ENCODE measurements at places on chromosomes 2 and 18.

DNA sequence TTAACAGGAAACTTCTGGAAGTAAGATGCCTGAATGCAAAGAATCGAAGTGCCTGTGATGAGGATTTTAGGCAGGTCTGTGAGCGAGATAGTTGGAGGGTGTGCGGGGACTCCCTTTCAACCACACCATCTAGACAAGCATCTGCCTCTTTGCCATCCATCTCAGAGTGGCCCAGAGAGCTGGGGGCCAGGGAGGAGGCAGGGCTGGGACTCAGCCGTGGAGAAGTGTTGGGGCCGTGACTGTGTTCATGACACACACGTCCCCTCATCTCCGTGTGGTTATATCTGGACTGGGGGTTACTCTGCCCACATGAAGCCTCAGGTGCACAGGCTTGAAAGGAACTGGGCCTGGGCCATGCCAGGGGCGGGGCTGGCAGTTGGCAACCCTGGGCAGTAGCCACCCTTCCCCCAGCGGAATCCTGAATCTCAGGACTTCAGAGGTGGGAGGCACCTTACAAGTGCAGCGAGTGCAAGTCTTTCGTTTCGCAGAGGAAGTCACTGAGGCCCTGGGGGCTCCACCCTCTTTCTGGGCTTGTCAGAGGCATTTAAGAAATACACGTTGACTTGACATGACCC is 112.5 kb downstream of the SLC4A3 start:
- no peak for DNase-seq
- H3K27me3 ChIP-seq: peaks cover 12% of the 10 kb centered on the region
- no peak overlapping the region for H3K4me3 ChIP-seq
- no peaks in the 10 kb centered on the region for H3K36me3 ChIP-seq
- H3K27ac ChIP-seq: no peak overlapping the region

GRCh38 chr18:67682516-67682915 is 166.0 kb upstream of the DSEL start:
- no peaks in the 10 kb centered on the region for H3K4me1 ChIP-seq
- DNase-seq: no peak
- H3K4me3 ChIP-seq: no peak overlapping the region
- no peaks in the 10 kb centered on the region for H3K36me3 ChIP-seq

GRCh38 chr2:66323406-66323805 is 111.5 kb upstream of the MEIS1 start:
- no peaks in the 10 kb centered on the region for H3K4me1 ChIP-seq
- no peak for DNase-seq
- H3K27me3 ChIP-seq: no peaks in the 10 kb centered on the region
- H3K4me3 ChIP-seq: no peak overlapping the region
- no peak overlapping the region for H3K27ac ChIP-seq

DNA sequence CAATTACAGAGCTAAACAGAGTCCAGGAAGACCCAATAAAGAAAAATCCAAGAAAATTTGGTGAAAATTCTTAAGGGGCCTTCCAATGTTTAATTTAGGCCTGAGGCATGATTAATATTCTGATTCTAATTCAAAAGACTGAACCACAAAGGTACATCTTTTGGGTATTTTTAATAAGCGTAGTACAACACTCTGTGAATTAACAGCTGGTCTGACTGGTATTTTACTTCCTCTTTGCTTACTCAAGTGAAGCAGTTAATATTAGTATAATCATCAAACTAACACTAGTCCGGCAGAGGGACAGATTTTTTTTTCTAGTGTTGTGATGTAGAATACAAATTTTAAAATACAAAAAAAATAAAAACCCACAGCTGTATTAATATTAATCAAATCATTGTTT is 652.9 kb downstream of the NR4A2 start:
- DNase-seq: no peak
- H3K4me1 ChIP-seq: no peaks in the 10 kb centered on the region
- H3K27me3 ChIP-seq: no peaks in the 10 kb centered on the region

DNA sequence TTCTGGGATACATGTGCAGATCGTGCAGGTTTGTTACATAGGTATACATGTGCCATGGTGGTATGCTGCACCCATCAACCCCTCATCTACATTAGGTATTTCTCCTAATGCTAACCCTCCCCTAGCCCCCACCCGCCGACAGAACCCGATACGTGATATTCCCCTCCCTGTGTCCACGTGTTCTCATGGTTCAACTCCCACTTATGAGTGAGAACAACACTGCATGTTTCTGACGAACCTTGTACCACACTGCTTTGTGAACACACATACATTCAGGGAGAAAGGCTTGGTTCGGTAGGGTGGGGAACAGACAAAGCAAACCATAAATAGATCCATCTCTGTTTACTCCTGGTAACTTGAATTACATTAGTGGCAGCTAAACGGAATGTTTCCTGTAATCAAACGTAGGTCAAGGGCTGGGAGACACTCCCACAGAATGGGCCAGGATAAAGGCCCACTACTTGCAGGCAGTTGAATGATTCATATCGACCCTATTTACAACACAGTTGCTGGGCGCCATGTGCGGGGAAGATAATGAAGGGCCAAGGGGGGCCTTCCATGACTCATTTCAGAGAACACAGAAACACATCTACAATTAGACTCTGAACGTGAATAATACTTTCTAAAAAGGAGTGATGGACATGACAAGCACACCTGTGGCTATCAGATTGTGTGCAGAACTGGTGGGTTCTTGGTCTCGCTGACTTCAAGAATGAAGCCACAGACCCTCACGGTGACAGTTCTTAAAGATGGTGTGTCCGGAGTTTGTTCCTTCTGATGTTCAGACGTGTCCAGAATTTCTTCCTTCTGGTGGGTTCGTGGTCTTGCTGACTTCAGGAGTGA is 56.8 kb upstream of the KIDINS220 start:
- peaks cover 37% of the 10 kb centered on the region for H3K36me3 ChIP-seq
- H3K27me3 ChIP-seq: no peaks in the 10 kb centered on the region
- no peak overlapping the region for H3K27ac ChIP-seq
- no peak for DNase-seq
- H3K4me1 ChIP-seq: peaks cover 24% of the 10 kb centered on the region

- H3K4me3 ChIP-seq: no peak overlapping the region
- H3K4me1 ChIP-seq: peaks cover 13% of the 10 kb centered on the region
- H3K27me3 ChIP-seq: no peaks in the 10 kb centered on the region
Measured at GRCh38 chr18:28890791-28891190, 713.9 kb upstream of the CDH2 start.

DNA sequence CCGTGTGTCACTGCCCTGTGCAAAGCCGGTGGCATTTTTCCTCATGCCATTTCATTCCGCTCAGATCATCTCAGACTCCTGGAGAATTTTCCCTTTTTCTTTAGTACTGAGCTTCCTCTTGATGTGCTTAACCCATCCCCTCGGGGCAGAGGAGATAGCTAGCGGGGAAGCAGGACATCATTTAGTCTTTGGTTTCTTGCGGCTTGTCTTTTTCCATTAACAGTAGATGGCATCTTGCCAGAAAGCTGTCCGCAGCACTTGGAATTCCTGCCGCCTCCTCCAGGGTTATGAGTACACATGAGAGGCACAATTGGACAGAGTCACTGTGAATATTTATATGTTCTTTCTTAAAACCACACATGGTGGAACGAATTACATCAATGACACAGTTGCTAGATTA is 226.6 kb downstream of the ALPK2 start:
- H3K27me3 ChIP-seq: peaks cover 9% of the 10 kb centered on the region
- H3K4me1 ChIP-seq: peaks cover 22% of the 10 kb centered on the region
- peak; percentile 74 for DNase-seq
- peak overlapping the region; percentile 40 for H3K27ac ChIP-seq

GRCh38 chr2:39994151-39994550 is 215.1 kb upstream of the THUMPD2 start:
- DNase-seq: peak; percentile 77
- H3K4me1 ChIP-seq: peaks cover 91% of the 10 kb centered on the region
- H3K36me3 ChIP-seq: peaks cover 6% of the 10 kb centered on the region
- H3K27ac ChIP-seq: no peak overlapping the region
- no peak overlapping the region for H3K4me3 ChIP-seq

DNA sequence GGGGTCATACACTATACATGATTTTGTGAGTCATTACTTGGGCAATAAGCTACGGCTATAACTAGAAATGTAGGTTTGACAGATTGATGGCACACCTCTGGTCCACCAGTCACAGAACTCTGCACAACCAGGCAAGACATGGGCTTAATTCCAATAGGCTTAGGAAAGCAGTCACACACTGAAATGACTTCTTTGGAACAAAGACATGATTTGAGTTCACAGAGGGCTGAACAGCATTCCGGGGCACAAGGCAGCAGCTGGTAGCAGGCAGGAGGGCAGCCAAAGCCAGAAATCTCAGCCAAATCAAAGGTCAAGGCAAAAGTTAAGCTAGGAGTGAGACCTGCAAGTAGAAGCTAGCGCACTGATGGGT is 27.4 kb downstream of the FABP1 start:
- peaks cover 14% of the 10 kb centered on the region for H3K27me3 ChIP-seq
- no peak overlapping the region for H3K4me3 ChIP-seq
- H3K27ac ChIP-seq: no peak overlapping the region
- no peaks in the 10 kb centered on the region for H3K4me1 ChIP-seq

- H3K4me1 ChIP-seq: no peaks in the 10 kb centered on the region
- no peak for DNase-seq
- no peak overlapping the region for H3K4me3 ChIP-seq
- H3K27me3 ChIP-seq: peaks cover 6% of the 10 kb centered on the region
- no peak overlapping the region for H3K27ac ChIP-seq
- H3K36me3 ChIP-seq: no peaks in the 10 kb centered on the region
Measured at GRCh38 chr2:19809206-19809605, 92.6 kb downstream of the TTC32 start.

DNA sequence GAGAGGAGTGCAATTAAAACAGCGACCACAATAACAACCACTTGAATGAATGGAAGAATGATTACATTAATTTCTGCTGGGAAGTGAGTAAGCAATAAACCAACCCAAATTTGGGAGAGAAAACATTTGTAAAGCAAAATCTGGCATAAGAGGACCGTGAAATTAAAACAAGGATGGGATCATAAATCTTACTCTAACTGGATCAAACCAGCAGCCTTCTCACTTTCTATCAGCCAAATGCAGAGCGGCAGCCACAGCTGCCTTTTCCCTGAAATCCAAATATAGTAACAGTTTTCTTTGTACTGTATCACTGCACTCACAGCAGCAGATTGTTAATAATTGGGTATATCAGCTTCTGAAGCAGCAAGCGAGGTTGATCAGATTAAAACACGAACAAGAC is 245.2 kb upstream of the REG3G start:
- H3K4me3 ChIP-seq: no peak overlapping the region
- no peak overlapping the region for H3K27ac ChIP-seq
- no peaks in the 10 kb centered on the region for H3K4me1 ChIP-seq

- peaks cover 45% of the 10 kb centered on the region for H3K4me1 ChIP-seq
- H3K27ac ChIP-seq: no peak overlapping the region
- H3K27me3 ChIP-seq: no peaks in the 10 kb centered on the region
- no peak for DNase-seq
- H3K4me3 ChIP-seq: no peak overlapping the region
- H3K36me3 ChIP-seq: peaks cover 6% of the 10 kb centered on the region
Measured at GRCh38 chr2:234669001-234669400, 172.1 kb upstream of the ARL4C start.

- peaks cover 9% of the 10 kb centered on the region for H3K27me3 ChIP-seq
- H3K36me3 ChIP-seq: no peaks in the 10 kb centered on the region
- no peak for DNase-seq
- peaks cover 5% of the 10 kb centered on the region for H3K4me1 ChIP-seq
- H3K27ac ChIP-seq: no peak overlapping the region
Measured at GRCh38 chr2:239047420-239047819, 199.5 kb downstream of the TWIST2 start.

DNA sequence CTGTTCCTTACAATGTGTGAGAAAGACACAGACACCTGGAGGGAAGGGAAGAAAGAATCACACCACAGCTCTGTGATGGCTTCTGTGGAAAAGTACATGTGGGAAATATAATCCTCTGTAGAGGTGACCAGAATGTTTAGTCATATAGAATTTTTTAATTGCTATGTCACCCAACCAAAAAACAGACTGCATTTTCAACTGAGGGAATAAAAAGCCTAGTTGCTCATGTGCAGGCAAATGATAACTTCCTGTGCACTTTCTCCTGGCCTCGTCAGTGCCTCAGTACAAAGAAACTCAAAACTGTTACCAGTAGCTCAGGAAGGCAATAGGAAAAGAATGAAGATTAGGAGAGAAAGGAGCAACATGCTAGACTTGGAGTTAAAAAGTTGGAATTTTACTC is 326.8 kb downstream of the OSR1 start:
- DNase-seq: peak; percentile 20
- H3K27ac ChIP-seq: peak overlapping the region; percentile 50
- no peaks in the 10 kb centered on the region for H3K27me3 ChIP-seq
- H3K4me3 ChIP-seq: no peak overlapping the region

GRCh38 chr2:58710795-58711279 is 469.7 kb upstream of the FANCL start:
- H3K4me3 ChIP-seq: no peak overlapping the region
- H3K4me1 ChIP-seq: no peaks in the 10 kb centered on the region
- no peak overlapping the region for H3K27ac ChIP-seq
- no peaks in the 10 kb centered on the region for H3K27me3 ChIP-seq

- H3K4me1 ChIP-seq: peaks cover 23% of the 10 kb centered on the region
- no peak for DNase-seq
- no peaks in the 10 kb centered on the region for H3K27me3 ChIP-seq
- H3K27ac ChIP-seq: no peak overlapping the region
- peaks cover 5% of the 10 kb centered on the region for H3K36me3 ChIP-seq
Measured at GRCh38 chr2:83063511-83063910, 1395.6 kb downstream of the SUCLG1 start.

DNA sequence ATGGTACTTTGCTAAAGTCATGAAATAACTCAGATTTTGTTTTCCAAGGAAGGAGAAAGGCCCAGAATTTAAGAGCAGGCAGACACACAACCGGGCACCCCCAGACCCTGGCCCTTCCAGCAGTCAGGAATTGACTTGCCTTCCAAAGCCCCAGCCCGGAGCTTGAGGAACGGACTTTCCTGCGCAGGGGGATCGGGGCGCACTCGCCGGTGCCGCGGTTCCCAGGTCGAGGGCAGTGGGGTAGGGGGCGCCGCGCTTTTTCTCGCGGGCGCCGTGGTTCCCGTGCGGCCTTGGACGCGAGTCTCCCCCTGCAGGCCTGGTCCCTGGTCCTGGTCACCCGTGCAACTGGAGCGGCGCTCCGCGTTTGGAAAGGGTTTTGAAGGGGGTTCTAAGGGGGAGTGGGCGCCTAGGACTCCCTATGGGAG is 1.2 kb downstream of the ZNF236 start:
- peaks cover 3% of the 10 kb centered on the region for H3K27me3 ChIP-seq
- H3K36me3 ChIP-seq: peaks cover 9% of the 10 kb centered on the region
- no peak for DNase-seq
- peak overlapping the region; percentile 86 for H3K27ac ChIP-seq
- H3K4me3 ChIP-seq: peak overlapping the region; percentile 91

- H3K36me3 ChIP-seq: no peaks in the 10 kb centered on the region
- peaks cover 40% of the 10 kb centered on the region for H3K27me3 ChIP-seq
- peaks cover 4% of the 10 kb centered on the region for H3K4me1 ChIP-seq
- H3K4me3 ChIP-seq: no peak overlapping the region
- H3K27ac ChIP-seq: no peak overlapping the region
- no peak for DNase-seq
Measured at GRCh38 chr2:109531221-109531620, 82.5 kb downstream of the SEPTIN10 start.

- no peak overlapping the region for H3K4me3 ChIP-seq
- DNase-seq: no peak
- peaks cover 26% of the 10 kb centered on the region for H3K4me1 ChIP-seq
- peaks cover 15% of the 10 kb centered on the region for H3K36me3 ChIP-seq
- no peaks in the 10 kb centered on the region for H3K27me3 ChIP-seq
Measured at GRCh38 chr2:160558531-160558930, 64.9 kb upstream of the RBMS1 start.
